ENCODE measurements at places on chromosomes 11 and 22. TPM values are rescaled to one million over a fixed set of nuclear protein-coding genes. Genes with fewer than 3 reads are reported as not detected.

DNA sequence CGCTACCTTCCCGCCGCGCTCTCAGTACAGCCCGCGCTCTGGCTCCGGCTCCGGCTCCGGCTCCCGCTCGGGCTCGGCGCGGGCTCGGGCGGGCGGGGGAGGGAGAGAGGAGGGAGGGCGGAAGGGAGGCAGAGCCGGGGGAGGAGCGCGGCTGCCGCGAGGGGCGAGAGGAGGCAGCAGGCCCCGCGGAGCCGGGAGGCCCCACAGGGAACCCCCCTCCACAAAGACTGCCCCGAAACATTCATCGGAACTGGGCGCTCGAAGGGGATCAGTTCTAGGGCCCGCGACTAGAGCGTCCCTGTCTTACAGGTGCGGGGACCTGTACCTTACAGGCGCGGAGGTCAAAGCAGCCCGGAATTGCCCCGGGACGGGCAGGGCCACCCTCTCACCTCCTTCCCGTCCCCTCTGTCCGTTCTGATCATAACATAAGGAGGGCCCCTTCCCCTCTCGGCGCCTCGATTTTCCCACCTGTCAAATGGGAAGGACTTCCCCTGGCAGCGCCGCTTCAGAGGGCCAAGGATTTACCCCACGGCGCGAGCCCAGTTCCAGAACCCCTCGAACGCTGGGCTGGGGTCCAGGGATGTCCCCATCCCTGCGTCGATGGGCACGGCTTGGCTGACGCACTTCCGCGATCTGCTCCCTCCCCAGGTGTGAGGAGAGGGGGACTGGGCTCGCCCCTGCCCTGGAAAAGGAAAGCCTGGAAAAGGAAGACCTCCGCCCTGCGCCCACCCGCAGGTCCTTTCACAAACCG is at the start of gene SHISA8:
SHISA8 (minus strand) TSS at position 40 of the 751 bp plus-strand sequence. CDS start 407 bp downstream, outside the sequence.
- DNase-seq = peak; percentile 74

DNA sequence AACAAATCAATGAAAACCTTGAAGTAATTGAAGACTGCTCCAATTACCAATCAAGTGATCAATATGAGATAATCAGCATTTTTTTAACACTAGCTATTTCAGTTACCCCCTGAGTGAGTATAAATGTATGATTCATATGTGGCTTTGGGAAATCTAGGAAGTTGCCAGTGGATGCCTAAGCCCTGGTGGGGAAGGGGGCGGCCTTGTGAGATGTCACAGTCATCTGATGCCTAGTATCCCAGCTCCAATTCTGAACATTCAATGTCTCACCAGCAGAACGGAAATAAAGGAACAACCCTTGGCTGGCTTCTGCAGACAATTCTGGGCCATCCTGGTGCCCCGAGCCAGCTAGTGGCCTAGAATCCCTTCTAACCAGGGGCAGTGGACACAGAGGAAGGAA is 58.5 kb upstream of the TIMP3 start:
- DNase-seq = no peak

GRCh38 chr11:30753504-30753903 is 167.4 kb upstream of the MPPED2 start:
- DNase-seq = no peak

DNA sequence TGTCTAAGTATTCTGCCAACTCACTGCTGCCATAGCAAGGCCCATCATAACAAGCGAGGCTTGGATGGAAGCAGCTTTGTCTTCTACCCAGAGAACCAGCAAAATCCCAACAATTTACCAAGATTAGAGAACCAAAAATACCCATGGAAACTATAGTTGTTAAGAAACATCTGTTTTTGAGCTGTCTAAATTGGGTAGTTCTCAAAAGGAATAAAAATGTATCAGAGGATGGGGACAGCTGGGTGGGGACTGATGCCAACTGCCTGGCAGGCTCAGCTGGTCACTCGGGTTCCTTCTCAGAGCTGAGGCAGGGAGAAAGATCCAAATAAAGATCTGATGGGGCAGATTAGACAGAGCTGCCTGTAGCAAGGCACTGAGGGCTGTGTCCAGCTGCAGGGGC is 85.9 kb upstream of the GRK3 start:
- no peak for DNase-seq

- DNase-seq = no peak
Observed at GRCh38 chr22:39936523-39937145, 23.6 kb upstream of the TMA7B start.

DNA sequence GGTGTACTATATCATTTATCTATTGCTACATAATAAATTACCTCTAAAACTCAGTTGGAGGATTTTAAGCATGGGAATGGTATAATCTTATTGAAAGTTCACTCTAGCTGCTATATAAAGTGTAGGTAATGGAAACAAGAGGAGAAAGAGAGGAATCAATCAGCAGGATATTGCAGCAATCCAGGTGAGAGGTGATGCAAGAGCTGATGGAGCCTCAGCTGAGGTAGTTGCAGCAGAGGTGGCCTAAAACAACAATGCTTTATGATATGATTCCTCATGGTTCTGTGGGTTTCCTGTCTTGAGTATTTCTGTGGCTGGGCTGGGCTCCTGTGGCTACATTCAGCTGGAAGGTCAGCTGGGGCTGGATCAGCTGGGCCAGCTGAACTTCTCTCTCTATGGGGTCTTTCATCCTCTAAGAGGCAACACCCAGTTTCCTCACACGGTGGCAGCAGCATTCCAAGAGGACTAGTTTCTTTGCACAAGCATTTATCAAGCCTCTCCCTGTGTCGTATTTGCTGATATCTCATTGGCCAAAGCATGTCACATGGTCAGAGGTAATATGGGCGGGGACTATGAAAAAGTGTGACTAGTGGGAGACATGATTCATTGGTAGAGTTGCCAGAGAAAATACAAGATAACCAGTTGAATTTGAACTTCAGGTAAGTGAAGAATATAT is 135.4 kb upstream of the LARGE1 start:
- DNase-seq = no peak

DNA sequence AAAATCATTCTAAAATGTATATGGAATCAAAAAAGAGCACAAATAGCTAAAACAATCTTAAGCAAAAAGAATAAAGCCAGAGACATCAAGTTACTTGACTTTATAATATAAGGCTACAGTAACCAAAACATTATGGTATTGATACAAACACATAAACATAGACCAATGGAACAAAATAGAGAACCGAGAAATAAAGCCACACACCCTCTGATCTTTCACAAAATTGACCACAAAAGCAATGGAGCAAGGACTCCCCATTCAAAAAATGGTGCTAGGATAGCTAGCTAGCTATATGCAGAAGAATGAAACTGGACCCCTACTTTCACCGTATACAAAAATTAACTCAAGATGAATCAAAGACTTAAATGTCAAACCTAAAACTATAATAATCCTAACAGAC is 43.2 kb downstream of the GLYATL2 start:
- no peak for DNase-seq

DNA sequence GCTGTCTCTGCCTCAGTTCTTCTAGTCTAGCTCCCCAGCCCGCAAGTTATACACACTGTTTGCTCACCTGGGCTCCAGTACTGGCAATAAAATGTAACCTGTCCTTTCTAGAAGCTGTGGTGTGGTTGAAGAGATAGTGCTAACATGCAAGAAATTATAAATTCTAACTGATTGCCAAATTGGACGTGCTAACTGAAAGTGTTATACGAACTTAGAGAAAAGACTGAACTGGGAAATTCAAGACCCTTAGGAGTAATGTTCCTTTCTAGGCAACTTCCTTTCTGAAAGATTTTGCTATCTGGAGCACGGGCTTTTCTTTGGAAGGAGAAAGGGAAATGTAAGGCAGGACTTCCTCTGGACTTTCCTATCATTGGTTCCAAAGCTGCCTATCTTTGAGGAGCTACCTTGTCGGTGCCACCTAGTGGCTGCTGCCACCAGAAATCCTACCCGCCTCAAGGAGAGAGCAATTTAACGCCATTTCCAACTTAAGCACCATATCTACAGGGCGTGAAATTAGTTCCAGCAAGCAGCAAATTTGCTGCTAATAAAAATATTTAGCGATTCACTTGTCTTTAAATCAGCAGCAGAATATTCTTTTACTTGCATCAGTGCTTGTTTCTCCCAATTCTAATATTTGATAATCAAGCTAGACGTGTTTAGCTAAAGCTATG is 12.7 kb upstream of the TMEM218 start:
- DNase-seq = no peak

GRCh38 chr11:74269161-74269811 is 42.2 kb downstream of the P4HA3 start:
- no peak for DNase-seq

DNA sequence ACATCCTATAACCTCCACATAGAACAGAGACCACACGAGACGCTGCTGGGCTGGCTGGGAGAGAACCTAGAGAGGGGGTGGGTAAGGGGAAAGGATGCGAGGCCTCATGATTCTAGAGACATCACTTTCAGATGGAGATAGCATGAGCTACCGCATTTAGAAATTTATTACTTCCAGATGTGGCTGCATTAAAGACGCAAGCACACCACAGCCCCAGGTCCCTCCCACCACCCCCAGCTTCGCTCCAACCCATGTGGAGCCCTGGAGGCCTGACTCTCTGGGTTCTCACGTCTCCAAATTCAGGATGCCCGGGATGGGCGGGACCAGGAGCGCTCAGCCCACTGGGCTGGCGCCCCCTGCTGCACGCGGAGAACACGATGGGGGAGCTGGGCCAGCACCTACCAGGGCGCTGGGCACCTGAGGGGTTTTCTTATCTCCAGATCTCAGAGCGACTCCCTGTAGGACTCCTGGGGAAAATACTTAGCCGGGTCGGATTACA is 13.6 kb downstream of the MRPL21 start:
- DNase-seq = peak; percentile 39

DNA sequence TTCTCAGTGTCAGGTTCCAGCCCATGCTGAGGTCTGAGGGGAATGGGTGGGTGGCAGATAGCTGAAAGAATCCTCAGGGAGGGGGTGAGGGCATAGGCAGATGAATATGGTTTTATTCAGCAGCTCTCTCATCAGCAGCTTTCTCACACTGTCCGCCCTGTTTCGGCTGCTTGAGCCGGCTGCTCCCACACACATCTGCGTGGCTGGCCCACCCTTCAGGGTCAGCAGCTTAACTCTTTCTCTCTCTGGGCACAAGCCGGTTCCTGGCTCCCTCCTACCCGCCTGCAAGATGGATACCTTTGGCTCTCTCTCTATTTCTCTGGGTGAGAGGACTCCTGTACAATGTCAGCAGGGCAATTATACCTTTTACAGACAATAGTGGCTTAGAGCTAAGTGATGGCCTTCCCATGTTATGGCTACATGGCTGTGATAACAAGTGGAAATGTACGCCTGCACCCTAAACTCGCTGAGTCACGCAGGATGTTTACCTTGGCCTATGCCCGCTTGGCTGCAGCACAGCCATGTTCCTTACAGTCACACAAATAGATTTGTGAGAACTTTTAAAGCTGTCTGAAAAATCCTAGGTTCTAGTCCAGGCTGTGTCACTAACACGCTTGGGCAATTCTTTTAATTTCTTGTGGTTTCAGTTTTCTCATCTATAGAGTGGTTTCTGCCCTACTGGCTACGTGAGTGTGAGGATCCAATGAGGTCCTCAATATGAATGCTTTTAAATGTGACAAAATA is 4.1 kb downstream of the MMP20 start:
- DNase-seq = no peak

DNA sequence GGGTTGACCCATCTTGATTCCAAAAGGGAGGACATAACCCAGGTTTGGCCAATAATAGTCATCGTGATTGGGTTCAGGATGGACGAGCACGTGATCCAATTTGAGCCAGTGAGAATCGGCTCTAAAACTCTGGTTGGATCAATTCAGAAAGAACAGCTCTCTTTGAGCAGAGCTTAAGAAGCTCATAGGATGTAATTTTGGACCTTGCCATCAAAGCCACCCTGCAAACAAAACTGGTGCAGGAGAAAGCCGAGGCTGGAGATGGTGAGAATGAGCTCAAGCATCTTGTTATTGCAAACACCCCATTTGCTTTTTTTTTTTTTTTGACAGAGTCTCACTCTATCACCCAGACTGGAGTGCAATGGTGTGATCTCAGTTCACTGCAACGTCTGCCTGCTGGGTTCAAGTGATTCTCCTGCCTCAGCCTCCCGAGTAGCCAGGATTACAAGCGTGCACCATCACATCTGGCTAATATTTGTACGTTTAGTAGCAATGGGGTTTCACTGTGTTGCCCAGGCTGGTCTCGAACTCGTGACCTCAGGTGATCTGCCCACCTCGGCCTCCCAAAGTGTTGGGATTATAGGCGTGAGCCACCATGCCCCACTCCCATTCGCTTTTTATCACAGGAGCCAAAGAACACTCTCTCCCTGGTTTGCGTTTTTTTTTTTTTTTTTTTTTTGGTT is 13.8 kb upstream of the MIAT start:
- no peak for DNase-seq

DNA sequence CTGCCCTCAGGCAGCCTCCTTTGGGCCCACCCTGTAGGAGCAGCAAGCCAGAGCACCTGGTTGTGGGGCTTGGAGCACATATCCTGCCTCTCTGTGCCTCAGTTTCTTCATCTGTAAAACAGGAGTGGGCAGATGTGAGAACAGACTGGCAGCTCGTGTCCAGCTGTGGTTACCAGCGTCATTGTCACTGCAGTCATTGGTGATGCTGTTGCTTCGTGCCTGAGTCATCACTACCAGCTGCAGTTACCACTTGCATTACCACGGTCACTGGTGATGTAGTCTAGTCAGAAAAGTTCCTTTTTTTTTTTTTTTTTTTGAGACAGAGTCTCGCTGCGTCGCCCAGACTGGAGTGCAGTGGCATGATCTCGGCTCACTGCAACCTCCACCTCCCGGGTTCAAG is 20.4 kb downstream of the RSPH14 start:
- no peak for DNase-seq

DNA sequence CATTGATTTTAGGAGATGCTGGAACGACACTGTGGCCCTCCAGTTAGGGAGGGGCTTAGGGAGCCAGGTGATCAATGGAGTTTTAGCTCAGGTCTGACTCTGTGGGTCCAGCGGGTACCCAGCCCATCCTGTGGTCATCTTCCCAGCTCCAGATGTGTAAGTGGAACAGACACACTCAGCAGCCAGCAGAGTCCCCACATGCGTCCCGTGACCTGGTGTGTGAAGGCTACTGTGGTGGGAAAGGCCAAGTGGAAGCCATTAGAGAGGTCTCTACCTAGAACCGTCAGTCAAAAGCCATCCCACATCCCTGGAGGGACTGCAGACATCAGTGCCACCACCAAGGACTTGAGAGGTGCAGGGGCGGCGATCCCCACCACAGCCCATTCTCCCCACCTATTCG is 19.9 kb upstream of the CD81 start:
- DNase-seq = no peak

GRCh38 chr11:125141686-125142535 is 22.6 kb upstream of the PKNOX2 start:
- DNase-seq = peak; percentile 85

GRCh38 chr11:100757646-100758045 is 70.6 kb downstream of the ARHGAP42 start:
- no peak for DNase-seq

- no peak for DNase-seq
Observed at GRCh38 chr11:46755962-46756361, 36.9 kb downstream of the F2 start.

Gene ZW10
- 18.7 TPM for total RNA-seq

Gene ZNF280B
- 6.9 TPM for total RNA-seq

Gene SLC6A5
- not detected for total RNA-seq

Gene FOLR2
- not detected for total RNA-seq

Gene OR51T1
- total RNA-seq = not detected

Gene MIAT
- total RNA-seq = 7.0 TPM

Gene IGLL1
- total RNA-seq = not detected

Gene CNIH2
- total RNA-seq = 10.2 TPM

Gene CABP2
- total RNA-seq = not detected

Gene KRTAP5-2
- total RNA-seq = not detected

Gene SCT
- 1.2 TPM for total RNA-seq

Gene MMP26
- total RNA-seq = not detected

Gene FLRT1
- total RNA-seq = 7.9 TPM

Gene MPPED1
- 0.76 TPM for total RNA-seq

Measured in mesothelial cell of epicardium (in vitro differentiated cells).